ENCODE measurements at places on chromosomes 4 and X. TPM values are rescaled to one million over a fixed set of nuclear protein-coding genes. Genes with fewer than 3 reads are reported as not detected.
A peak's percentile ranks its signal among the peaks of the same experiment; 100 is the strongest.

DNA sequence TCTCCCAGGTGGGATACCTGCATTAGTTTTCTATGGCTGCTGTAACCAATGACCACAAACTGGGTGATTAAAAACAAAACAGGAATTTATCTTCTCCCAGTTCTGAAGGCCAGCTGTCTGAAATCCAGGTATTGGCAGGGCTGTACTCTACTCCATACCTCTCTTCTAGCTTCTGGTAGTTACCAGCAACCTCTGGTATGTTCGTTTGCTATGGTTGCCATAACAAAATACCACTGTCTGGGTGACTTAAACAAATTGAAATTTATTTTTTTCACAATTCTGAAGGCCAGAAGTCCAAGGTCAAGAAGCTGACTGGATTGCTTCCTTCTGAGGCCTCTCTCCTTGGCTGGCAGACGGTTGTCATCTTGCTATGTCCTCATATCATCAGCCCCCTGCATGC is 642.1 kb upstream of the TENM3 start:
- no peak for DNase-seq

DNA sequence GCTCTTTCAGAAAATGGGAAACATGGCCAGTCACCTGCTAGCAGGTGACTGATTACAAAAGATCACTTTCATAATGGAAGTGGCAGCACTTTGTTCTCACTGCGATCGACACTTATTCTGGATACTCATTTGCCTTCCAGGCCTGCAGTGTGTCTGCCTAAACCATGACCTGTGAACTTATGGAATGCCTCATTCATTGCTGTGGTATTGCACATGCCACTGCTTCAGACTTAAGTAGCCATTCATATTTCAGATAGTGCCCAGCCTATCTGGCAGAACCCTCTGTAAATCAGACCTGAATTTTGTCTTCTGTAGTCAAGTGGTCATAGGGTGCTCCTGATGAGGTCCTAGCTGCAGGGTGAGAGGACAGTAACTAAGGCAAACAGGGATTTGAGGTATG is 23.3 kb upstream of the MGST2 start:
- DNase-seq, result no peak

DNA sequence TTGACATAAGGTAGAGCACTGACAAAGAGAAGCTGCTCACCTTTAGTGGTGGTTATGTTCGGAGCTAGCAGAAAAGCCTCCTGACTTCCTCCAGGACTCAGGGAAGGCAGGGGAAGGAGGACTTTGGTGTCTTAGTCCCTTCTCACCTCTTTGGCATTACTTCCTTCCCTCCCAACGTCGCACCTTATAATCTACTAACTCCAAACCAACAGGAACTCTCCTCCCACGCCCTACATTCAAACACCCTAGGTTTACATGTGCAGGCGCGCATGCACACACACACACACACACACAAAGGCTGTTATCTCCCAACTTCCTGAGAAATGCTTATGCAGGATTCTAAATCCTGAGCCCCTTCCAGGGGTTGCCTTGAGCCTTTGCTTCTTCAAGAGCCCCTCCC is 157.7 kb upstream of the STS start:
- DNase-seq, result no peak

- DNase-seq, result no peak
These were observed 136.5 kb downstream of the RNF150 start for GRCh38 chr4:140996766-140997165.

DNA sequence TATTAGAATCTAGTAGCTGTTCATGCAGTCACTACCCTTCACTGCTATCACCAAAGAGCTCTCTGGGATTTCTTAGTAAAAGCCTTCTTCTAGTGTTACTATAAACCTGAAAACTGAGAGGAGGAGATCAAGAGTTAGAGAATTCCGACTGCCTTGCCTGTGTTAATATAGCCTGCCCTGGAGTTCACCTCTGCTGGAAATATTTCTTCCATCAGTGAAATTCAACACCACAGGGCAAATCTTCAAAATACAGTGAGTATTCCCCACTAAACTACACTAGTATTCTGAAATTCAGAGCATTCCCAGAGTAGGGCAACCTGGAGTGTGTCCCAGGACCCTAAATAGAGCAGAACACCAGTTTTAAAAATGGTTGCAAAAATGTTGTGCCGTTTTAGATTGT is 301.1 kb downstream of the ARHGAP24 start:
- DNase-seq, result no peak

DNA sequence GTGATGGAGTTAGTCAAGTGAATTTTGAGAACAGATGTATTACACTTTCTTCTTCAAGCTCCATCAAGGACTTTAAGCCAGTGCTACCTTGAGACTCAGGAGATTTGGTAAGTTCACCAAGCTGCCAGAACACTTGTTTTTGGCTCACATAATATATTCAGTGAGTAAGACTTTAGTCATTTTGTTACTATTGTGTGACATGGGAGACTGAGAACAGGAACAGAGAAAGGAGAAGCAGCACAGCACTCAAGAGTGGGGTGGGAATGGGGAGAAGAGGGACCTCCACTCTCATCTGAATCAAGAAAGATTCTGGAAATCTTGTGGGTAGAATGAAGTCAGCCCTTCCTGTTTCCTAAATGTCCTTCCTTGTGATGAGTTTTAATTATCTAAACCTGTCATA is 87.3 kb upstream of the TET2 start:
- DNase-seq, result no peak

DNA sequence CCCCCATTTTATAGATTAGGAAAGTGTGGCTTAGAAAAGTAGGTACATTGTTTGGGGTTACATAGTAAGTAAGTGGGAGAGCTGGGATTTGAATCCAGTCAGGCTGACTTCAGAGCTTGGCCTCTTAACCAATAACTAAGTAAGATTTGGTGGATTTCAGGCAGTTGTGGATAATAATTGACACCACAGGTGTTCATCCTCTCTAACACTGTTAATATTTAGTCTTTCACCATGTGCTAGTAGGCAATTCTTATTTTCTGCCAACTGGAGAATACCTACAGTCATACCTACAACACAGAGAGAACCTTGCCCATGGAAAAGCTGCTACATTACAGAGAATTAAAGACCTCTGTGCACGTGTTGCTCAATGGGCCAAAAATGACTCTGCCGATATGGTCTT is 89.5 kb downstream of the DIAPH2 start:
- DNase-seq, result no peak

- no peak for DNase-seq
These were observed 35.4 kb upstream of the UGT2A3 start for GRCh38 chr4:68987007-68987406.

- DNase-seq, result no peak
These were observed 10.9 kb downstream of the RASGEF1B start for GRCh38 chr4:81460834-81461233.

- peak; percentile 45 for DNase-seq
These were observed 56.4 kb upstream of the XIAP start for GRCh38 chrX:123803331-123803983.

DNA sequence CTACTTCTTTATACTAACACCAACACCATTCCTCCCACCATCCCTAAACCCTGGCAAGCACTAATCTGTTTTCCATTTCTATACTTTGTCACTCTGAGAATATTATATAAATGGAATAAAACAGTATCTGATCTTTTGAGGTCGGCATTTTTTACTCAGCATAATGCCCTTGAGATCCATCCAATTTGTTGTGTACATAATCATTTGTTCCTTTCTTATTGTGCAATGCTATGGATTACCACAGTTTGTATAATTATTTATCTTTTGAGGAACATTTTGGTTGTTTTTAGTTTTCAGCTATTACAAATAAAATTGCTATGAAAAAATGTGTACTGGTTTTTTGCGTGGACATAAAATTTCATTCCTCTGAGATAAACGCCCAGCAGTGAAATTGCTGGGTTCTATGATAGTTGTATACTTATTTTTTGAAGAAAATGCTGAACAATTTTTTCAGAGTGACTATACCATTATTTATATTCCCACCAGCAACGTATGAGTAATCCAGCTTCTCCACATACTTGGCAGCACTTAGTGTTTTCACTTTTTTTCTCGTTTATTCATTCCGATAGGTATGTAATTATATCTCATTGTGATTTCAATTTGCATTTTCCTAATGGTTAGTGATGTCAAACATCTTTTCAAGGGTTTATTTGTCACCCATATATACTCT is 154.3 kb upstream of the DCAF8L1 start:
- no peak for DNase-seq

The PHF8 gene
- 11.8 TPM for polyA plus RNA-seq

The TLR2 gene
- 10.4 TPM for polyA plus RNA-seq

The TMEM156 gene
- polyA plus RNA-seq, result 0.53 TPM
